ENCODE measurements at places on chromosomes 4 and X.

DNA sequence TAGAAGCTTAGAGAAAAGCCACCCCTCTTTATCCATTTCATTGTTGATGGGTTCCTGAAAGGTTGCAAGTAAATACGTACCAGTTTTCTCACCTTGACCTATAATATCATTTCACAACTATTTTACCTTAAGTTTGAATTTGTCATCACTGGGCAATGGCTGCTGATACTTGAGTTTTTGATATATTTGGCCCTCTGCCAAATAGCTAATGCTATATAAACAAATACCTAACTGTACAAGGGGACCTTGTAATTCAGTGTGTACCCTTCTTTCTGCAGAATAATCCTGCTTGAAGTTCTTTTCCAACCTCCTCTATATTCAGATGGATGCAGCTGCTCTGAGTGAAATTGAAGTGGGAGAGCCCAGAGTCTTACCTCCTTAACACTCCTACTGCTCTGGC lies 19.0 kb upstream of the GLUD2 start:
- peak; percentile 26 for DNase-seq

DNA sequence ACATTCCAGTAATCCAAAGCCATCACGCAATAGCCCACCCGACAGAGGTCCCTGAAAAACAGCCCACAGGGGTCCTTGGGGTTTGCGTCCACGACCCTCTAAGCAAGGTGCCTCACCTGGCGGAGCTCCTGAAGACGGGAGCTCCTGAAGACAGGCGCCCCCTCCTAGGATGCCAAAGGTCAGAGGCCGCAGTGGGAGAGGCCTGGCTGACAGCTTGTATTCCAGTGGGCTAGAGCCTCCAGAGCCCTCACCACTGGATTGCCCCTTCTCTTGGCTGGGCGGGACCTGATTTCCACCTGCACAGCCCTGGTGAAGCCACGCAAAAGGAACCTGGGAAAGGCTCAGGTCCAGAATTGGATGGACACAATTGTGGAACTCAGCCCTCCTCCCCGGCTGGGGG lies 29.7 kb upstream of the WFS1 start:
- DNase-seq = no peak

- no peak for DNase-seq
These were observed 11.7 kb downstream of the CTPS2 start for GRCh38 chrX:16700734-16701133.

DNA sequence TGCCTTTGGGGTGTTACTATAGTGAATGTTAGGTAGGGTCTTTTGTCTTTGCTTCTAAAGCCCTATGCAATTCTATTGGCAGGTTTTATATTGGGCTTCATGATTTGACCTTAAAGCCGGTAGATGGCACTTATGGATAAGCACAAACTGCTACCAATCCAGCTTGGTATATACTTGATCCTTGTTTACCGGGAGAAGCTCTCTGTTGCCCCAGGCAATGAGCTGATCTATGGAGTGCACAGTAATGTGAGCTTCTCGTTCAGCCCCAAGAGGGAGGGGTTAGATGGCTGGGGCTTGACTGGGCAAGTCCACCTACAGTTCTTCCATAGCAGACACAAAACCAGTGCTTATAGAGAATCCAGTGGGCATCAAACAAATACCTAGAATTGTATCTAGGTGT lies 287.2 kb upstream of the CT83 start:
- no peak for DNase-seq

GRCh38 chrX:84865113-84865512 lies 138.6 kb upstream of the APOOL start:
- DNase-seq = peak; percentile 85

- no peak for DNase-seq
These were observed 2.4 kb downstream of the WDR44 start for GRCh38 chrX:118348186-118348810.
